ENCODE measurements at places on chromosomes 4 and X.

GRCh38 chr4:98976716-98977115 lies 18.8 kb upstream of the METAP1 start:
- no peak for DNase-seq

DNA sequence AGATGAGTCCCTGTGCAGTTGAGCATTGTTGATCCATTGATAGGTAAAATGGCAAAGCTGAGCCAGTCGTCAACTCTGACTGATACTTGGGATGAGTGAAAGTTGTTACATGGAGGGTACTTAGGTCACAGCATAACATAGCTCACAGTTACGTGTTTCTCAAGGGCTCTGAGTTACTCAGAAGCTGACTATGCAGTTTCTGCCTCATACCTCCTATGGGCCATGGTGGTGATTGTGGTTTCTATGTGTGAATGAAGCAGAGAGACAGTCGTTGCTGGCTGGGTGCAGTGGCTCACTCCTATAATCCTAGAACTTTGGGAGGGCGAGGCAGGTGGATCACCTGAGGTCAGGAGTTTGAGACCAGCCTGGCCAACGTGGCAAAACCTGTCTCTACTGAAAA lies 30.8 kb downstream of the FRMPD3 start:
- no peak for DNase-seq

- no peak for DNase-seq
Observed at GRCh38 chr4:177051473-177052060, 258.1 kb upstream of the NEIL3 start.

DNA sequence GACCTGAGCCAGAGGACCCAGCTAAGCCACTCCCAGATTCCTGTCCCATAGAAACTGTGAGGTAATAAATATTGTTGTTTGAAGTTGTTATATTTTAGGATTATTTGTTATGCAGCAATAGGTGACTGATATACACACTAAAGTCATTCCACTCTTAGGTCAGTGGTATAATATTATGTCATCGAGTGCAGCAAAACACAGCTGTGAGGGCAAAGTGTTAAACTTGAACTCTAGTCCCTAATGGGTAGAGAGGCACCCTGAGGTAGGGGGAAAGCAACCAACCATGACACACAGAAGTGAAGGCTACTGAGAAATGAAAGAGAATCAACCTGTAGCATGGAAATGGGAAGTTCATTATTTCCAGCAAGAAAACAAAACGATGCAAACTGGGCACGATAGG lies 66.6 kb downstream of the ATXN3L start:
- no peak for DNase-seq

DNA sequence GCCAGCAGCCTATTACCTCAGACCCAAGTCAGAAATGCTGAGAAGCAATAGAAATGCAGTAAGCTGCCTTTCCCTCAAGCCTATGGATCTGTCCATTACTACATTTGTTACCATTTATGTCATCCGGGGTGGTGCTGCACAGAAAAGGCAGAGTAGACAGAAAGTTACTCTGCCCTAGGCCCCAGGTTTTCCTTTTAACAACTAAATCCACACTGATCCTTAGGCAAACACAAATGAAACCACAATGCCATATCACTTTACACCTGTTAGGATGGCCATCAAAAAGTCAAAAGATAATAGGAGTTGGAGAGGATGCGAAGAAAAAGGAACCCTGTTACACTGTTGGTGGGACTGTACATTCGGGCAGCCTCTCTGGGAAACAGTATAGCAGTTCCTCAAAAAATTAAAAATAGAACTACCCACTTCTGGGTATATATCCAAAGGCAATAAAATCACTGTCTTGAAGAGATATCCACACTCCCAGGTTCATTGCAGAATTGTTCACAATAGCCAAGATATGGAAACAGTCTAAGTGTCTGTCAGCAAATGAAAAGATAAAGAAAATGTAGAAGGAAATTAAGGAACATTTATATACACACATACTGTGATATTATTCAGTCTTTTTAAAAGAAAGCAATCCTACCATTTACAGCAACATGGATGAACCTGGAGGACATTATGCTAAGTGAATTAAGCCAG lies 186.3 kb downstream of the NWD2 start:
- DNase-seq = no peak

GRCh38 chr4:36207831-36208520 lies 36.3 kb downstream of the ARAP2 start:
- DNase-seq = no peak

DNA sequence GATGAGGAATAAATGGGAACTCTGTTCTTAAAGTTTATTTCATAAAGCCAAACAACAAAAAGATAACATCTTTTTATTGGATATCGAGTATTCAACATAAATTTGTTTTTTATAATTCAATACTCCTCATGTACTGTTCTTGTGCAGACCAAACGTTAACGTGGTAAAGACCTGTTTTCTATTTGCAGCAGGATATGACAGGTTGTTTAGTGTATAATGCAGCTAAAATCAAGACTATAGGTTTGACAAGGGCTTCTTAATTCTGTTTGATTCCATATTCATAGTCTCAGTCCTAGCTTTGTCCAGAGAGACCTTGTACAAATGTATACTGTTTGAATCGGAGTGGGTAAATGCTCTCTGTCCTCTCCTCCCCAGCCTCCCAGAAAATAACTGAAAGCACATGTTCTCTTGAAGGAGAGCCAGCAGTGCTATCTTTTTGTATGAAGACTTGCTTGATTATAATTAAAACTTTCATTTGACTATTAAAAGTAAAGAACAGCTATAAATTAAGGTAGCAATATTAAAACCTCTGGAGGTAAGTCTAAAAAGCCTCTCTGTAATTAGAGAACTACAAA lies 17.7 kb downstream of the TMSB4X start:
- DNase-seq = no peak

DNA sequence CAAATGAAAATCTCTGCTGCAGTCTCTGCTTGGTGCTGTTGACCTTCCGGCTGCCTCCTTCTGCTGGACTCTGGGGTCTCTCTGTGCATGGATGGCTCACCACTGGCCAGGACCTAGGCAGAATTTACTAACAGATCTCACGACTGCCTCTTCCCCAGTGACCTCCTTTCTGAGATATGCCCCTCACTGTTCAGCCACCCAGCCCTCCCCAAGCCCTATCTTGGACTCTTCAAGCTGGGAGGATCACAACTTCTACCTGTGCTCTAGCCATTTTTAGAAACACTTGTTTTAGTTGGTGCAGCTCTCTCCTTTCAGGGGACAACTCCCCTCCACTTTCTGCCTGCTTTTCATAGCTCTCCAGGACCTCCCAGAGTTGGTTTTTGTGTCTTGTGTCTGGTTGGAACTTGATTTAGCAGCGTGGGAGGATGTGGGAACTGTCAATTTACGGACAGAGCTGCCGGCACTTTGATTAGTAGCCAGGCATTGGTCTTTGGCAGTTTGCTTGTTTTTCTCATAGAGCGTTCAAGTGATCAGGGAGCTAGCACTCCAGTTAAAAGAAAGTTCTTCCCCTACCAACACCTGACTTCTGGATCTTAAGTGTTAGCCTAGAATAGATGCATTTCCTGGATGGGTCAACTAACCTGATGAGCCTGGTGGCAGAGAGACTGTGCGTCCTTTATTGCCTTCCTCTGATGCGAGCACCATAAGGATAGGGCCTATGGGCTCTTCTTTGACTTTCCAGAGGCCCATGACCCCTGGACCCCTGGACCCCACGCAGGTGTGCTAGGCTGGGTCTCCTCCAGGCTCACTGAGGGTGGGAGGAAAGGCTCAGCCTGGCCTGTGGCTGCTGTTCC lies 6.5 kb downstream of the RGS12 start:
- DNase-seq = no peak

DNA sequence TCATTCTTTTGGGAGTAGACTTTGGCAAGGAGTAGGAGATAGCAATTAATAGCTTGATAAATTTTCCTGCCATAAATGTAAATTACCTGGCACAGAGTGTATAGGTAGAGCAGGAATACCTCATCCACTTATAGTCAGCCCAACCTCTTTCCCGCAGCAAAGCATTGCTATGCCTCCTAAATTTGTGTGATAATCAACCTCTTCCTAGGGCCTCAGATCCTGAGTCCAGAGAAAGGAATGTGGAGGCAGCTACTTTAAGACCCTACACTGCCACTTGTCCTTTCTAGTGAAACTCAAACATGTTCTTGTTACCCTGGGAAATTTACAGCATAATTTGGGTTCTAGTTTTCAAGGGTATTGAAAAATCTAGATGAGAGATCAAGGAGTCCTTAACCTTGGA lies 919.0 kb downstream of the RAPGEF2 start:
- DNase-seq = no peak

GRCh38 chr4:75207902-75208301 lies 275.0 kb downstream of the PARM1 start:
- DNase-seq = no peak

- DNase-seq = no peak
Observed at GRCh38 chr4:115054836-115055235, 58.6 kb downstream of the NDST4 start.

DNA sequence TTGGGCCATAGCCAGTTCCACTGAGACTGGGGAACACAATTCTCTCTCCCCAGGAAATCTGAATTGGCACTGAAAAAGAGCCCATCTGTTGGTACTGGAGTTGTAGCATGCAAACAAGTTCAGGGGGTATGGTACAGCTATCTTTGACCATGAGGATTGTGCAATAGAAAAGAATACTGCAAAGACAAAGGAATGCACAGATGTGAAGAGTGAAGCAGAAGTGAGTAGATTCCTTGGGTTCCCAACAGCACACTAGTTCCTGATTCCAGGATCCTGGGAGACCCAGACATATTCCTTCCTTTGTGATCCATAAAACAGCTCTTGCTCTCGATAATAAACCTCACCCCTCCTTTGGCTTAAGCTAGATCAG lies 43.3 kb upstream of the CTAG2 start:
- no peak for DNase-seq

- DNase-seq = no peak
Observed at GRCh38 chr4:47926667-47927258, 12.4 kb upstream of the NFXL1 start.

GRCh38 chrX:108224727-108225621 lies 133.4 kb downstream of the ATG4A start:
- no peak for DNase-seq

GRCh38 chr4:2047781-2048581 lies 11.1 kb upstream of the NAT8L start:
- DNase-seq = no peak

DNA sequence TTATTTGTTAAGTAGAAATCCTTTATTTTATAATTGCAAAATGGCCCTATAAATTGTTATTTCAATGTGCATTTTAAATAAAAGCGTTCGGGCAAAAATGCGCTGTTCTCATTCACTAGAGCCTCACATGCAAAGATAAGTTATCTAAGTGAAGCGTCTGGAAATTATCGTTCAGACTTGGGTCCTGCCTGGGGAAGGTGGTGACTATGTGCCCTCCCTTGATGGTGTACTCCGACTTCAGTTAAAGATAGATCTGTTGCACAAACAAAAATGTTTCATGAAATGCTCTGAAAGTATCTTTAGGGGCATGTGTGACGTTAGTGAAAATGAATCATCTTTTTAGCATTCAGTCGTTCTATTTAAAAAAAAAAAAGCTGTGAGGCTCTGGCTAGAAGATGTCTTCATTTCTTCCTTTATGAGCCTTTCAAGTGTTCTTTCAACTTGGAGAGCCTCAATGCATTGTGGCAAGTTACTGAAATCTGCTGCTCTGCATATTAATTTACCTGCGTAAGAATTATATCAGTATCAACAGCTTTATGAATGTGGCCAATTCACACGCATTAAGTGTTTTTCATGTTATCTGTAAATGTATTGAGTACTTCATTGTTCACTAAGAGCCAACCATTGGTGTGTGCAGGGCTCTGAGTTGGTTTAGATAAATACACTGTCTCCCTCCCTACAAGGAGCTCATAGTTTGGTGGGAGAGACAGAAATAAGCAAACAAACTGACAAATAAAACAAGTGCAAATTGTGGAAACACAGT lies 83.0 kb downstream of the AFF1 start:
- no peak for DNase-seq

GRCh38 chrX:19107035-19107434 lies 15.2 kb downstream of the ADGRG2 start:
- DNase-seq = no peak

DNA sequence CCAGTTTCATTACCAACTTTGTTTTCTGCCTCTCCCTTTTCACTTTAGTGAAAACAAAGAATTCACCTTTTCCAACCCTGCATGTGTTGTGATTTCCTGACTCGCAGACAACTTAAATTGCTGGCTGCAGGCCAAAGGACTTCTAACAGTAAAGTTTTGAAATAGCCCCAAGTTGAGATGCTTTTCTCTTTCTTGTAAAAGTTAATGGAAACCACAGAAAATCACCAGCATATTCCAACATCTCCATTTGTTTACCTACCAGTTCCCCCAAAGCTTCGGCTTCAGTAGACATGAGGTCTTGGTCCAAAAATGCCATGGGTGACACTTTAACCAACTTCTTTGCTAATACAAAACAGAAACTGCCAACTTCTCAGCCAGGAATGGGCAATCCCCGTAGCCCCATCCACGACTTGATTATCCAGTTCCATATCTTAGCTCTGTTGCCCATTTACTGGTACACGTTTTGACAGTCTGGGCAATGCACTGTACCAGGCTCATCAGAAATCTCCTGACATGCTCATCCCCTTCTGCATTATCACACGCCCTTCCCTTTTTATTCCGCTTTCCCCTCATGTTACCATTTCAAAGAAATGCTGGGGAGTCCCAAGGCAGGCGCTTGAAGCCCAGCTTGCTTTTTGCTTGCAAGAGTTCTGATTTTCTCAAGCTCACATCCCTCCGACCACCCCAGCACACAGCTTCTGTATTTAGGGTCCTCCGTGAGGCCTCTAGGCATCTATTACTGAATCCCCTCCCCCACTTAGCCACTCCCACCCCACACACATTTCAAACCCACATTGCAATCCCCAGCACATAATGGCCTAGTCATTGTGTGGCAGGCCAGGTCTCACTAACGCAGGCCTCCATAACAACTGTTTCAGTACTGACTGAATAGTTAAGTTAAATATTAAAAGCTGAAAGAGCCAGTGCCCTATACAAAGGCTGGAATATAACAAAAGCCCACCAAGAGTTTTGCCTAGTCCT lies 137.9 kb upstream of the S100G start:
- DNase-seq = no peak

- no peak for DNase-seq
Observed at GRCh38 chr4:130632731-130633604, 1537.0 kb downstream of the C4orf33 start.

DNA sequence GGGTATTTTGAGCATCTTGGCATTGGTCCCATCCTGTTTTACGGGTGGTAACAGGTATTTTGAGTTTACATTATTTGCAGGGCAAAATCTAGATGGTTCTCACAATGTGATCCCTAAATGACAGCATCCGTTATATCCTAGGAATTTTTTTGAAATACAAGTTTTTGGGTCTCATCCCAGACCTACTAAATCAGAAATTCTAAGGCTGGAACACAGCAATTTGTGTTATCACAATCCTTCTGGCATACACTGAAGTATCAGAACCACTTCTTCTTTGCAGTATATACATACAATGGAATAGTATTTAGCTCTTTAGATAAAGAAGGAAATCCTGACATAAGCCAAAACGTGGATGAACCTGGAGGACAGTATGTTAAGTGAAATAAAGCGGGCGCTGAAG lies 104.1 kb upstream of the LSM6 start:
- DNase-seq = no peak

Data from T1000 (cell line).